ENCODE measurements at places on chromosomes 3 and 15.

- DNase-seq = no peak
Observed at GRCh38 chr3:168531116-168531515, 435.4 kb upstream of the GOLIM4 start.

DNA sequence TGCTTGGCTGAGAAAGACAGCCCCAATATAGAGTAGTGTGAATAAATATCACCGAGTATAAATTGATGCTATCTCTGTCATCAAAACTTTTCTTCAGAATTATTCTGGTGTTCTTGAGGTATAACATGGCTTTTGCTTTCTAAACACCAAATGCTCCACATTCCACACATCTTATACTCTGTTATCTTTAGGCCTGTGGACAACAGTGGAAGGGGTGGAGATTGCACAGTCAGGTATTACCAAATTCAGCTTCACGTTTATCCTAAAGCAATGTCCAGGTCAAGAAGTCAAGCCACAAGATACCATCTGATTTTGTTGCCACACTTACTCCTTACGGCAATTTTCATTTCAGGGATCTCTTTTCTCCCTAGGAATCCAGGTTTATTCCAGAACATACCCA, 394.8 kb downstream of the SI start:
- DNase-seq = no peak

DNA sequence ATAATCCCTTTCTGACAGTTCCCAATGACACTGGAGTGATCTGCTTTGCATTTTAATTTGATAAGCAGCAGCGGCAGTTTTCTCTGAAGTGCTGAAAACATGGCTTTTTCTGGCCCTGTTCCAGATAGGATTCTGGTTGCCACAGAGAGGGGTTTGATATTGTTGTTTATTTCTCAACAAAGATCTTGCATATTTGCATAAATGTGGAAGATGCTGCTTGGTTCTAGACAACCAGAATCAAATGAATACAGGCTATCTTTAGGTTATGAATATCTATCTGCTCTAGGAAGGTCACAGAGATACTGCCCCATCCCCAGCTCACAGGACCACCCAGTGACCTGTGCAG, 137.1 kb downstream of the ZNF609 start:
- DNase-seq = no peak

- no peak for DNase-seq
Observed at GRCh38 chr15:80442728-80443403, 38.7 kb downstream of the ARNT2 start.

- no peak for DNase-seq
Observed at GRCh38 chr3:114221165-114221880, 16.1 kb downstream of the ZNF80 start.

GRCh38 chr3:17431484-17432045, 310.9 kb downstream of the TBC1D5 start:
- DNase-seq = no peak

DNA sequence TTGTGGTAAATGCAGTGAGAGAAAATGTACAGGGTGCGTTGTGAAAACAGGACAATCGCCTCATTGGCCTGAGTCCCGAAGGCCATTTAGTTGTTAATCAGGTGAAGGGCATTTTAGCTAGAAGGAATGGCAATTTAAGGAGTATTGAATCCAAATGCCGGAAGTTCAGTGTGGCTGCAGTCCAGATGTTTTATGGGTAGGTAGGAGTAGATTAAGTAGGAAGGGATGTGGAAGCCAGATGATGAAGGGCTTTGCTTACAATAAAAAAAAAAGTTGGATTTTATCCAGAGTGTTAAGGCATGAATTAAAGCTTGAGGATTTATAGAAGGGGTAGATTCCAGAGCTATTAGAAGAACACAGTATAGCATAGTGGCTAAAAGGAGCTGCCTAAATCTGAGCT, 572.7 kb downstream of the NLGN1 start:
- no peak for DNase-seq

- no peak for DNase-seq
Observed at GRCh38 chr15:92625251-92625980, 30.2 kb downstream of the FAM174B start.

- DNase-seq = no peak
Observed at GRCh38 chr3:71416876-71417275, 166.7 kb downstream of the FOXP1 start.

DNA sequence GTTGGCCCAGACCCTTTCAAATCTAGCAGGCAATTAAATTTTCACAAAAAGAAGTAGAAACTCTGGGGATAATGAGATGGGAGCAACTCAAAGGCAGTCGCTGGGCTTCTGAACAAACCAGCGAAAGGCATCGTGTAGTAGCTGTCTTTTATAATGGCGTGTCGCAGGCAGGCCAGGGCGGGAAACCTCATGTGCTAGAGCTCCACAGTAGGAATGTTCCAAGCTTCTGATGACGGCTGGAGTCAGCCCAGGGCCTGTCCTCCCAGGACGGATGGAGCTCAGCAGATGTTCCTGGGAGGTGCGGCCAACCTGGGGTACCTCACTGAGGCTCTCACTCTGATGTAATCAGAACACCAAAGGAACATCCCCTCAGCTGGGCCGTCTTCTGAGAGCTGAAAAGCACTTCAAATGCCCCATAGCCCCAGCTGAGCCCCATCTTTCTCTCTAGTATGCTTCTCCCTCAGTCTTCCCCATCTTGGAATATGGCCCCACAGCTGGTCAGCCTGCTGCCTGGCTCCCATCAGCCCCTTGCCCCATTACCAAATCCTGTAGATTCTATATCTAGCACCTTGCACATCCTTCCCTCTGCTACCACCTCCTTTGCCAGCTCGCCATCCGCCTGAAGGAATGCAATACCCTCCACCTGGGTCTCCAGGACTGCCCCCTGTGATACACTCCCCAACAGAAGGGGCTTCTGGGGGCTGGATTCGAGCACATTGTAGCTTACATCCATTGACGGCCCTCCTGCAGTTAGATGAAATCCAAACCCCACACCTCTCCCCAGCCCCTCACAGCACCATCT, 54.9 kb upstream of the ATP2B2 start:
- no peak for DNase-seq

- no peak for DNase-seq
Observed at GRCh38 chr15:86316726-86317383, 237.2 kb downstream of the AGBL1 start.

DNA sequence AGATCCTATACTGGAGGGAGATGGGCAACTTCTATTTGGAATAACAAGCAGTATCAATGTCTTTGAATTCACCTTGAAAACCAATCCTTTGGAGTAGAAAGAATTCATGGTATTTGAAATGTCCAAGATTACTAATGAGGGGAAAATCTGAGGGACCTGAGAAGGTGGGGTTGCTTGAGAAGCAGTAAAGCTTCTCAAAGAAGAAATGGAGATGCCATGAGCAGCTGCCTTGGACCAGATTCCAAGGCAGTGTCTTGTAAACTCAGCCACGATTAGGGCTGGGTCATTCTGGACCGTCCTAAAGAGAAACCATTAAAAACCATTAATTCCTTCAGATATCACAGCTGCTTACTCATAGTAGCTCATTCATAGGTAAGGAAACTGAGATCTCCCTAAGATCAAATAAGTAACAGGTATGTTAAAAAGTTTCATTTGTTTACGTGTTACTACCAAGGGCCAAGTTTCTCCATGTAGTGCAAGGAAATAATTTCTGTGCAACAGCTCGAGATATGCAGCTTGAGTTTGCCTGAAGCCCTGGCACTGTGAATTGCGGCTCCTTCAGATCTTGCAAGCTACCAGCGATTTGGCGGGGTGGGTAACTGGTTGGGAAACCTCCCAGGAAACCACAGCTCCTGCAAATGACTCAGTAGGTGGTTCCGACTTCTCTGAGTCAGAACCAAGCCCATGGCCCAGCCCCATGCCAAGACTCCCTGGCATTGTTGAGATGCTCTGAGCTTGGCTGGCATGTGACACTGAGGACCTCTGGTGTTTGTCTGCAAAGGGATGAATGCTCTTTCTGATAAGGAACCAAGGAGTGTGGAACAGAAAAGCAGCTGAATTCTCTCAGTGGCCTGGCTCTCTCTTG, 296.8 kb downstream of the RORA start:
- peak; percentile 29 for DNase-seq

DNA sequence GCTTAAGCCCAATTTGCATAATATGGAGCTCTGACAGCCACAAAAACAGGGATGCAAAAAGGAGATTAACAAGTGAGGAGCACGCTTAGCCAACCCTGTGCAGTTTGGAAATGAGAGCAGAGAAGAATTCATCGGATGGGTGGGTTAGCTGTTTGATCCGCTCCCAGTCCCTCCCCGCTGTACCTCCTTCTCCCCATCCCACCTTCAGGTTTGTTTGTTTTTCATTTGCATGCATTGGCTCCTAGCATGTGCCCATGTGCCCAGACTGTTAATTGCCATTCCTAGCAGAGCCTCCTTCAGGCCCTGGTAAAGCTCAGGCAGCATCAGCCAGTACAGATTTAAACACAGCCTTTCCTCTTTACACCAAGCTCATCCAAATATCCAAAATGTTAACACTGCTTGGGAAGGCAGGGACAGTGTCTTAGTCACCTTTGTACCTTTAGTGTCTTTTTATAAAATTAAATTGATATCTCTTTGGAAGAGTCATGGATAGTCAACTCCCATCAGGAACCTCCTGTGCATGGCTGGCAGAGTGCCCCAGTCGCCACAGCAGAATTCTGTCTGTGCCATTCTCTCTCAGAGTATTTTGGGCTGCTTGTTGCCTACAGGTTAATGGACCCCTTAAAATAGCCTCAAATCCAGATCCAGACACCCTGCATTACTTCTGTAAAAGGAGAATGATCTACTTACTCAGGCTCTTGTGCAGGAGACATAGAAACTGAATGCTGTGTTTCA, 244.2 kb downstream of the LSAMP start:
- DNase-seq = no peak

GRCh38 chr3:8990266-8991215, 27.3 kb upstream of the RAD18 start:
- DNase-seq = peak; percentile 84

- peak; percentile 92 for DNase-seq
Observed at GRCh38 chr15:47196048-47196447, 521.3 kb upstream of the SEMA6D start.

DNA sequence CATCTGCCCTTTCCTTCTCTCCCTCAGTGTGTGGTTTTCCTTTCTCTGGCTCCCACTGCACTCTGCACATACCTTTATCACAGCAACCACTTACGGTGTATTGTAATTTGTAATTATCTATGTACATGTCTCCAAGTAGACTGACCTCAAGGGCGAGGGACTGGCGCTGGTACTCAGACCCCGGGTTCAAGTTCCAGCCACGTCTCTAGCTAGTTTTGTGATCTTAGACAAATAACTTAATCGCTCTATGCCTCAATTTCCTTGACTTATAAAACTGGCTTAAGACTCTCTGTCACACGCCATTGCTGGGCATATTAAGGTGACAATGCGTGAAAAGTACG, 607 bp upstream of the SENP2 start:
- no peak for DNase-seq

DNA sequence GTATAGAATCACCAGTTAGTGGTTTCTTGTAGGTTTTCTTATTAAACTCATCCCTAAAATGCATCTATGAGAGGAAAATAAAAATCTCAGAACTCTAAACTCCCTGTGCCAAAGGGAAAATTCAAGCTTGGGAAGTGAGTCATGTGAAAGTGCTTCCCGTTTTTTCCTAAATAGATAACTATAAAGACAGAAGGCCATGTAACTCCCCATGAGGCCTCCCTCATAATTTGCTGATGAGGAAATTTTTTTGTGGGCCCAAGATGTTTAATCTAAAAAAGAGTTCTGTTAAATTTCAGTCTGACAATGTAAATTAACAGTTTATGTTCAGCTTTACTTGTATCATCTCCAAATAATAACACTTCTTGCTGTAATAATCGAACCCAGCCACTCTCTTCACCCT, 1273.9 kb downstream of the OTOL1 start:
- DNase-seq = no peak

DNA sequence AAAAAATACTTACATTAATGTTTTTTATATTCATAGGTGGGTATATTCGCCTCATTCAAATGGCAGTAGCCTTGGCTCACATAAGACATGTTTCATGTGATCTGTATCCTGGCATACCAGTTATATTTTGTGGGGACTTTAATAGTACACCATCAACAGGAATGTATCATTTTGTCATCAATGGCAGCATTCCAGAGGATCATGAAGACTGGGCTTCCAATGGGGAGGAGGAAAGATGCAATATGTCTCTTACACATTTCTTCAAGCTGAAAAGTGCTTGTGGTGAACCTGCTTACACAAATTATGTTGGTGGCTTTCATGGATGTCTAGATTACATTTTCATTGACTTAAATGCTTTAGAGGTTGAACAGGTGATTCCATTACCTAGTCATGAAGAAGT, 3.5 kb downstream of the PDE12 start:
- DNase-seq = no peak

- DNase-seq = no peak
Observed at GRCh38 chr3:172002512-172003078, 36.8 kb upstream of the FNDC3B start.

GRCh38 chr3:20652231-20652986, 466.4 kb upstream of the SGO1 start:
- no peak for DNase-seq

GRCh38 chr3:16508591-16508995, 4.9 kb downstream of the RFTN1 start:
- DNase-seq = no peak

GRCh38 chr3:61155701-61156292, 95.5 kb downstream of the FHIT start:
- DNase-seq = no peak

- peak; percentile 31 for DNase-seq
Observed at GRCh38 chr3:127706312-127706711, 33.6 kb downstream of the ABTB1 start.

DNA sequence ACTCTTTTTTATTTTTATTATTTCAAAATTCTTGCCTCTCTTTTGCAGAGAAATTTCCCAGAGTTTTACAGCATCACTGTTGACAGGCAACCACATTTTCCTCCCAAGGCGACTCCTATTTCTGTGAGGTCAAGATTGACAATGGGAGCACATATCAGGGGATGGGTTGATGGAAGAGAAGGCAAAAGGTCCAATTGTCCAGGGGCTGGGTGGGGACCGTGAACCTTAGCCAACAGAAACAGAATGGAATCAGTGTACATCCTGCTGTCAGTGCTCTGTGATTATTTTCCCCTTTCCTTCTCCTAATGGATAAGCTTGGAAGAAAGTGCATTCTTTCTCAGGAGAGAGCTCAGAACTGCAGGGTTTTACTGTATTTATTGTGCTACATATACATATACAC, 42.4 kb downstream of the CNTN6 start:
- no peak for DNase-seq

DNA sequence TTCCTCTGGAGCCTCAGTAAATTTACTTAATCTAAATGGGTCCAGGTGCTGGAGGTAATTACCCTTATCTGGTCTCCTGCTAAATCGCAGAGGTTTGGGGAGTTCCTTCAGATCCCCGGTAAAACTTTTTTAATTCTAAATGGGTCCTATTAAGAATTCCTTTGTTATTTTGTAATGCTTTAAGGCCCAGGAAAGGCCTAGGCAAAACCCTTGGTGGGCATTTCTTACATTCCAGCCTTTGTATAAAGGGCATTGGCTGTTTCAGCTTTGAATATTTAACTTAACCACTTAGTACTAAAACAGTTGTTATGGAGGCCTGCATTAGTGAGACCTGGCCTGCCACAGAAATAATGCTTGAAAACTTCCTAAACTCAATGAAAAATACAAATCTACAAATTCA, 14.9 kb upstream of the ZNF662 start:
- DNase-seq = no peak

DNA sequence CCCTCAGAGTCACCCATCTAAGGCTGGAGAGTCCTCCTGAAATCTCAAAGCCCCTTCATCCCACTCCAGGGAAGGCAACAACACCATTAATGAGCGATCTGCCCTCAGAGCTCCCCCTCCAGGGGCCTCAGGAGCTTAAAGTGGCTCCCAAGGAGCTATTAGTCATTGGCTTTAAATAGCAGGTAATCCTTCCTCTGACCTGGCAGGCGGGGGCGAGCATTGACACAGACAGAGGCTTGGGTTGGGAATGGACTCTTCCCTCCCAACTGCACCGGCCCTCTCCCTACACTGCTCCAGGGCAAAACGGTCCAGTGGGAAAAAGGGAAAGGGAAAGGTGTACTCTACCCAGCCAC, 1.4 kb downstream of the MFGE8 start:
- no peak for DNase-seq

Measured in femur (tissue), 1 donor.